ENCODE measurements at places on chromosomes 3 and 15.
A peak's percentile ranks its signal among the peaks of the same experiment; 100 is the strongest.

GRCh38 chr3:196463804-196464203, 31.6 kb upstream of the UBXN7 start:
- DNase-seq: no peak

GRCh38 chr15:80180468-80180867, 27.7 kb downstream of the FAH start:
- DNase-seq: no peak

DNA sequence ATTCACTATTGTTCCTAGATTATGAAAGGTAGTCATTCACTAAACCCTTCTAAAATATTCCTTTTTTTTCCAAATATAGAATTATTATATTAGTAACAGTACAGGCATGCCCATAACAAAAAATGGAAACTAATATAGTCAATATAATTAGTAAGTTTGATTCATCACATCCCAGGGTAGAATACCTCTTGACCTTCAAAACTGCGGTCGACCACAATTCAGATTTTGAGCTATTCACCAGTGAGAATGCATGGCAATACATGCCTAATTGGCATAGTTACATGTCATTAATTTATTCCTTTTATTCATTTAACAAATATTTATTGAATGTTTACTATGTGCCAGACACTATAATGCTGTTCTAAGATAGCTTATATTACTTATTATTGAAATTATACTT, 98.0 kb downstream of the CHL1 start:
- DNase-seq: no peak

DNA sequence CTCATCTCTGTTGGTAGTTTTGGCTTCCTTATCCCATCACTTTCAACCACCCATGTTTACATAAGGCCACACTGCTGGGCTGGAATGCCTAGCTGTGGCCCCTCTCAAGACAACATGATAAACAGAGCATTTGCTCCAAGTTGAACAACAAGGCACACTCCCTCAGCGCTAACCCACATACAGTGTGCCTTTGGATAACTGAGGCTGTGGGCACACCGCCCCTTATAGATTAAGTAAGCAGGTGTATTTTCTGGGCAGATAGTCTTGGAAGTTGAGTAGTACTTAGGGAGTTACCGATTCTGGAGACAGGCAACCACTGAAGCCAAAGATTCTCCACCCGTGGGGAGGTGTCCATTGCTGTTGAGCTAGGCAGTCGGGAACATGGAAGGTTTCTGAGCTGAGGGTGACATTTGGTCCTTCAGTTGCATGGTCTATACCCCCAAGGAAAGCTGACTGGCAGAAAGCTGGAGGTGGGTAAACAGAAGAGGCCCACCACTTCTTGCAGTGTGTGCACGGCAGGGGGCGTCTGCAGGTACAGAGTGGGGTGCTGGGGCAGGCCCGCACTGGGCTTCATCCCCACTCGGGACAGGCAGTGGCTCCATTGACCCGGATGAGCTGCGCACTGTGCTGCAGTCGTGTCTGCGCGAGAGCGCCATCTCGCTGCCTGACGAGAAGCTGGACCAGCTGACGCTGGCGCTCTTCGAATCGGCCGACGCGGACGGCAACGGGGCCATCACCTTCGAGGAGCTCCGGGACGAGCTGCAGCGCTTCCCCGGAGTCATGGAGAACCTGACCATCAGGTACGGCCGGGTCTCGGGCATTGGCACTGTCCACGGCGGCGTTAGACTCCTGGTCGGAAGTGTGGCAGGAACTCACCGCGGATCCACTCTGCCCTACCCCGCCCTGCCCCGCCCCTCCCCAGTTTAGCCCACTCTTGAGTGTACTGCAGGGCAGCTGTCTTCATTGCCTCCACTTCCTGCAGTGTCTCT, 16.8 kb downstream of the NOX5 start:
- no peak for DNase-seq

DNA sequence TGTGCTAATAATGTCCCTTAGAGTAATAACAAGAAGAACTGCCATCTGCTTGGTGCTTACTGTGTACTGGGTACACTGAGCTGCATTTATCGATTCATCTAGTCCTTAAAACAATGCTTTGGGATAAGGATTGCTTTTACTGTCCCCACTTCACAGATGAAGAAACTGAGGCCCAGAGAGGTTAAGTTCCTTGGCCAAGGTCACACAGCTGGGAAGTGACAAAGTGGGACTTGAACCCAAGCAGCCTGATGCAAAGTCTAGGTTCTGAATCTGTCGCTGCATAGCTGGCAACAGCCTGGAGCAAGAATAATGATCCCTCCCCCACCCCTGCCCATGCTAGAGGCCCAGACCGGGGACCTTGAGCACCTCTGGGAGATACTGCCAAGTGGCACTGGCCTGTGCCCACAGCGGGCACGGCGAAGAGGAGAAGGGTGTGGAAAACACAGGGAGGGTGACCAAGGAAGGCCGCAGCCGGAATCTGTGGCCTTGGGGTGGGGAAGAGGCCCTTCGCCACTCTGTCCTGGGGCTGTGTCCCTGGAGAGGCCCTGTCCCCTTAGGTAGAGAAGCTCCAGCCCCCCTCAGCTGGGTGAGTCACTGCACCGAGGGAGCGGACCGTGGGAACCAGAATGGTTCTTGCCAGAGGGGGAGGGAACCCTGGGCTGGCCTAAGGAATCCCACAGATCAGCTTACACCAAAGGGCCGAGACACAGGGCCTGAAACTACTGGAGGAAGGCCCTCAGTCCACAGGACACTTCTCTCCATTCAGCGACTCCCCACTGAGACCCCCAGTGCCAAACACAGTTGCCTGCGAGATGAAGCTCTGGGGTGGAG, 3.5 kb downstream of the PLXND1 start:
- DNase-seq: peak; percentile 55

GRCh38 chr3:28103861-28104260, 137.6 kb upstream of the CMC1 start:
- no peak for DNase-seq

DNA sequence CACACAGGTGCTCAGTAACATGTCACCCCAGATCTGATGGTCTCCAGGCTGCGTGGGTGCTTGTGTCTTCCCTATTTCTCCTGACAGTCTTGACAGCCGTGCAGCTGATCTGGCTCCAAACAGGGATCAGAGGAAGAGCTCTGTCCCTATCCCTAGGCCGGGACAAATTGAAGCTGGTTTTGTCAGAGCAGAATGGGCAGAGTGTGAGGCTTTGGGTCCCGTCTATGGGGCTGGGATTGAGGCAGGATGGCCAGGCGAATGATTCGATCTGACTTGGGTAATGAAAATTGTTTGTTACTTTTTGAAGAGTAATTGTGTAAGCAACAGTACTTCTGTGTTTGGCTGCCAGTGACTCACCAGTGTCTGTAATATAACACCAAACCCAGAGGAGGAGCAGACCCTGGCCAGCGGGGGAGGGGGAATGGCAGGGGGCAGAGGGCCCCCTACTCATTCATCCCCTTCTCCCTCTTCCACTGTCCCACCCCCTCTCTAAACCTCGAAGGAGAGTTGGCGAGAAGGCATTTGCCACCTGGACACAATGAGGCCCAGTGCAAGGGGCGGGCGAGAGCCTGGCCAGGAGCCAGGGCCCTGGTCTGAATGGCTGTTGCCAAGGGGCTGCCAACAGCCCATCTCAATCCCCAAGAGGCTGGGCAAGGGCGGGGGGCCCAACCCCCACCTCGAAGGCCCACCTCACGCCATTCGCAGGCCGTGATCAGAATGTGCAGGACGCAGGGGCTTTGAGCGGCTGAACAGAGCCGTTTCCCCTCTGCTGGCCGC, 4.9 kb upstream of the MAGEF1 start:
- peak; percentile 12 for DNase-seq

DNA sequence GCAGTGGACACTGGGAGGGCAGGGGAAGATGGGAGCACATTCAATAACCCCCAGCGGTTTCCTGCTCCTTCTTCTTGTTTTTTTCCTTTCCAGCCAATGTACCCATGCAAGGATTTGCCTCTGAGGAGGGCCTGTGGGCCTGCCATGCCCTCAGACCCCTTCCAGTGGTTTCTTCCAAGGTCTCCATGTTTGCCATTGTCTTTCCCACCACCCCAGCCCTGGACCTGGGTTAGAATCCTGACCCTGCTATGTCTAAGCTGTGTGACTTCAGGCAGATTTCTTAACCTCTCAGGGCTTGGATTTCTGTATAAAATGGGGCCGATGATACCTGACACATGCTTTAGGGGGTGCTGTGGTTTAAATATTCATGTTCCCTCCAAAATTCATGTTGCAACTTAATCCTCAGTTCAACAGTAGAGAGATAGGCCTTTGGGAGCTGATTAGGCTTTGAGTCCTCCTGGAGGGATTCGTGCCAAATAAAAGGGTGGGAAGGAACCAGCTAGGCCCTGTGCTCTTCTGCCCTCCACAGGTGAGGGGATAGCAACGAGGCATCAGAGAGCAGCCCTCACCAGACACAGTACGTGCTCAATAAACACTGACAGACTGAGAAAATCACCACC, 46.3 kb upstream of the FLNB start:
- peak; percentile 80 for DNase-seq

DNA sequence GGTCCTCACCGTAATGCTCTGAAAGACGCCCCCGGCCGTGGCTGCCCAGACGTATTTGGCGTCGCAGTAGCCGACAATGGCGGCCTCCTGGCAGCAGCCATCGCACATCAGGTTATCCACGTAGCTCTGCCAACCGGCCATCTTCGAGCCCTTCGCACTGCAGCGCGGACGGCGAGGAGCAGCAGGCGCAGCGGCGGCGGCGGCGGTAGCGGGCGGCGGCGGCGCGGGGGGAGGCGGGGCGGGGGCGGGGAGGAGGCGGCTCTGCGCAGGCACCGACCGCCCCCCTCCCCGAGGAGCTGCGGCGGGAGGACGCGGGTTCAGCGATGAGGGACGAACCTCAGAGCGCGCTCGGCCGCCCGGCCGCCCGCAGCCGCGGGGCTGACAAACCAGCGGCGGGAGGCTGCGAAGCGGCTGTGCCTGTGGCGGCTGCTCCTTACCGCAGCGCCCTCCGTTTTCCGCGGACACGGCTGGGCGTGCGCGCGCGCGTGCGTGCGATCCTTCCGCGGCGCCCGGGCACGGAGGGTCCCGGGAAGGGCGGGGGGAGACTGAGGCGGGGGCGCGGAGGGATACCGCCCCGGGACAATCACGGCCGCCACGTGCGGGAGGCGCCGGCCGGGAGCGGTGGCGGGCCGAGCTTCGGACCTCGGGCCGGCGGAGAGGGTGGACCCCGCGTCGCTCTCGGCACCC, at the start of gene PFN2:
PFN2 (minus strand) TSS at position 180 of the 687 bp plus-strand sequence; CDS start at position 141, 39 bp downstream.
- peak; percentile 47 for DNase-seq

GRCh38 chr3:72615776-72616175, 232.5 kb downstream of the SHQ1 start:
- no peak for DNase-seq

- DNase-seq: no peak
Observed at GRCh38 chr15:57493351-57493750, 98.4 kb upstream of the MYZAP start.

- DNase-seq: no peak
Observed at GRCh38 chr15:62145015-62145735, 19.9 kb downstream of the C2CD4B start.

GRCh38 chr15:84762840-84763572, 14.6 kb downstream of the ZNF592 start:
- no peak for DNase-seq

GRCh38 chr3:129756871-129757270, 136.6 kb downstream of the TMCC1 start:
- DNase-seq: no peak

- DNase-seq: no peak
Observed at GRCh38 chr15:85354461-85354860, 25.9 kb upstream of the AKAP13 start.

DNA sequence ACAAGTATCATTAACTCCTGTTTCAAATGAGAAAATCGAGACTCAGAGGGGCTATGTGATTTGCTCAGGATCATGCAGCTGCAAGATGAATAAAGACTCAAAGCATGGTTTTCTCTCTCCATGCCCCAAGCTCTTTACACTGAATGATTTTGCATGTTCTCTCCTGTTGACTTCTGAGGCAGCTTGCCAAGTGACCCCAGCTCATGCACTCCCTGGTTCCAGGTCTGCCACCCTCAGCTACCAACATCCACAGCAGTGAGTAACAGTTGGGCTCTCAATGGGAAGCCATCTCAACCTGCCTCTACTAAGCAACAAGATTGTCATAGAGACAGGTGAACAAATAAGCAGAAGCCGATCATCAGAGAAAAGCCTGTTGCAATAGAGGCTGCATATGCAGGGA, 116.9 kb upstream of the GADL1 start:
- DNase-seq: no peak

GRCh38 chr3:188049606-188050530, 104.1 kb upstream of the LPP start:
- DNase-seq: no peak

GRCh38 chr15:77023576-77024272, 28.8 kb downstream of the PSTPIP1 start:
- DNase-seq: no peak

DNA sequence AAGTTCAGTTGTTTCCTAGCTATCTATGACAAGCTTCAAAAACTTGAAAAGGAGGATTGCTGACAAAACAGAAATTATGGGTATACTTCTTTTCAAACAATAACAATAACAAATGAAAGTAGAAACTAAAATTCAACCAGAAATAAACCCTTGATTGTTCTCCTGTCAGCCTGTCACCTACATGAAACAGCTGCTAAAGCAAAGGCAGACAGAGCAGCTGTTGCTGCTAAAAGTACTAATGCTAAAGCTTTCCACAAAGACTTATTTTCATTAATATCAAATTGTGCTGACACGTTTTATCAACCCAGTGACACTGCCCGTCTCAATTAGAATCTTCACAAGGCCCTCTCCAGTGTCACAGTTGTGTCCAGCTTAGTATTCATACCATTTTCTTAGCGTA, 533.2 kb upstream of the GBE1 start:
- DNase-seq: no peak

DNA sequence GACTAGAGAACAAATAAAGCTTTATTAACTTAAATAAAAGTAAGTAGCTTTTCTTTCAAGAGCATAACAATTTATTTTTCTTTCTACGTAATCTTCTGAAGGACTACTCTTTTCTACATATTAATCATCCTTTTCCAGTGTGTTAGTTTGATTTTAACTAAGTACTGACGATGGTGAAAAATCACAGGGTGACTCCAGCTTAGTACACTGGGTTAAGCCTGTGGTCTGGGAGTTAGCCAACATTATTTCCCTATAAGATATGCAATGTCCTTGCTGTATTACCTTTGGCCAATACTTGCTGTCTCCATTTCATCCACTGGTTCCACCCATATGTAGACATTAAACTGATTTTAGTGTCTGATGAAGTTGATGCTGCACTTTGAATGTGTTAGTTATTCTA, 508.6 kb upstream of the SUCLG2 start:
- DNase-seq: no peak

GRCh38 chr3:40186508-40186907, 123.0 kb upstream of the EIF1B start:
- DNase-seq: no peak

GRCh38 chr3:73656241-73656890, 31.6 kb upstream of the PDZRN3 start:
- DNase-seq: no peak

DNA sequence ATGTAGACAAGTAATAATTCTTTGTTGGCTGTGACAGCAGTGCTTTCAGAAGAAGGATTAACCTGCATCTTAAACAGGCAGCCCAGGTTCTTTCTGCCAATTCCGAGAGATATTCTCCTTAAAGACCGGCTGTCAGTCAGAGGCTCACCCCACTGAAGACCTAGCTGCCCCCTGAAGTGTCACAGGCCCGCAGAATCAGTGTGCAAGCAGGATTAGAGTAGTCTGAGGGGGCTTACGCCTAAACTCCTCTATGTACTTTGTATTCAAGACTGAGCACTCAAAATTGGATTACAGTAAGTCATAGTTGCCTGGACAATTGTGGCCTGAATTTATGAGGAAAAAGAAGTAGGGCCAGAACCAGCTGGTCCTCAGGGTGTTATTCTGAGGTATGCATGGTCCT, 342.9 kb downstream of the CLSTN2 start:
- no peak for DNase-seq
